ENCODE measurements at places on chromosomes 13 and 19.

DNA sequence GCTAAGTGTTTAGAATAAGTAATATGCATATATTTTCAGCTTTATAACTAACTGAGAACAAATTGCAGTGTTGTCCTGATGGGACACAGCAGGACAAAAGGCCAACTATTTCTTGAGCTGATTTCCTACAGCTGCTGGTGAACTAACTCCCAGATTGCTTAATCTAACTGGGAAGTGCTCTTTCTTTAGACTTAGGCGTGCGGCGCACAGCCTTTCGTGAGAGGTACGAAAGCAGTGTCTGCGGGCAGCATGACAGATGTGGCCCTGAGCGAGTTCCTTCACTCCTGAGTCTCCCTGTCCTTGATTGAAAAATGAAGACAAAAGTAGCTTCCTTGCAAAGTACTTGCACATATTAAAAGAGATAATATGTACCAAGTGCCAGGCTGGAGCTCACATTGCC, 47.3 kb upstream of the NPAS1 start:
- DNase-seq, result no peak

- DNase-seq, result no peak
Measured at GRCh38 chr13:85798556-85798955, 663 bp downstream of the SLITRK6 start.

GRCh38 chr13:92530364-92530763, 696.2 kb upstream of the GPC6 start:
- no peak for DNase-seq

DNA sequence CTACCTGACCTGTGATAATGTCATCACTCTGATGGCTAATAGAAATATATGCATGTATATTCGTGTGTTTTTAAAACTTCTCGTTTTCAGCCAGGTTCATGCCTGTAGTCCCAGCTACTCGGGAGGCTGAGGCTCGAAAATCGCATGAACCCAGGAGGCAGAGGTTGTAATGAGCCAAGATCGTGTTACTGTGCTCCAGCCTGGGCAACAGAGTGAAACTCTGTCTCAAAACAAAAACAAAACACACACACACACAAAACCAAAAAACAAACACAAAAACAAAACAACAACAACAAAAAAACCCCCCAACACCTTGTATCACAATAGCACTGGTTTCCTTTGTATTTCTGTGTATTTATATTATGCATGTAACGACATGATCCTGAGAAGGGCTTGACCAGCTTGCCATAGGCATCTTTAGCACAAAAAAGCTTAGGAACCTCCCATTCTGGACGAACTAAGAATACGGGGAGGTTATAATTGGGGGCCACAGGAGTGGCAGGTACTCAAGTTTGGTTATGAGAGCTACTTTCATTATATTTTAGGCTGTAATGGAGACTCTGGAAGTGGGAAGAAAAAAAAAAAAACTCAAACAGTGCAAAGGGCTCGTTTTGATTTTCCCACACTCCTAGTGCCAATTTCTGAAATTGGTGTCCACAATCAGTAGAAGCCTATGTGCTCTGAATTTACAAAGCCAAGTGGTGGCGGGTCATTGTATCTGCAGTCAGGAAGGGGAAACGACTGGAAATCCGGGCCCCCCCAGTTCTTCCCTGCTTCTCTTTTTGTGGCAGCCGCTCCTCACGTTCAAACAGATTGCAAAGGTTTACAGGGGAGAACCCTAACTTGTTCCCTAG, 1.2 kb upstream of the ACP7 start:
- no peak for DNase-seq

DNA sequence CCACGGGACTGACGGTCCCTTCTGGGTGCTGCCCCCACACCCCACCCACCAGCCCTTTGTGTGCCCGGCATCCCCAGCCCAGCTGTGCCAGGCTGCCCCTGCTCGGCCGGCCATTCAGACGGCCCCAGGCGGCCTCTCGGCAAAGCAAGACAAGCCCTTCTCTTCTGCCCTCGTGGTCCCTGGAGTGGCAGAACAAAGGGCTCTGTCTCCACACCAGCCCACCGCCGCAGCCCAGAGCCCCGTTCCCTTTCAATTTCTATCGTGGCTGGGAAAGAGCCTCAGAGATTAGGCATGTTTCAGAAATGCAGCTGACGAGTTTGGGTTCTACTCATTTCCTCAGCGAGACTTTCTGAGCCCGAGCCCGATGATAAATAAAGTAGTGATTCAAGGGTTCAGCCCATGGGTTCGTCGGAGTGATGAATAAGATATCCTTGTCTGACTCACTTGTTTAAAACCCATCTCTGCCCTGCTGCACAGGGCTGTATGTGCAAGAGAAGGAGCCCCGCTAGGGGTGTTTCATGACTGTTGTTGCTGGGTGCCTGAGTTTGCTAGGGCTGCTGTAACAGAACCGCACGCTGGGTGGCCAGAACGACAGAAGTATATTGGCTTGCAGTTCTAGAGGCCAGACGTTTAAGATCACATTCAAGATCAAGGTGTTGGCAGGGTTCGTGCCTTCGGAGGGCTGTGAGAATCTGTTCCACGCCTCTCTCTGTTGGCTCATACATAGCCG, 4.3 kb downstream of the MYO9B start:
- peak; percentile 83 for DNase-seq

- peak; percentile 28 for DNase-seq
Measured at GRCh38 chr19:676339-677105, at the start of gene FSTL3. Gene FSTL3, plus strand, starts transcription at chr19:676392. Its CDS starts 32 bp downstream, at chr19:676424.

DNA sequence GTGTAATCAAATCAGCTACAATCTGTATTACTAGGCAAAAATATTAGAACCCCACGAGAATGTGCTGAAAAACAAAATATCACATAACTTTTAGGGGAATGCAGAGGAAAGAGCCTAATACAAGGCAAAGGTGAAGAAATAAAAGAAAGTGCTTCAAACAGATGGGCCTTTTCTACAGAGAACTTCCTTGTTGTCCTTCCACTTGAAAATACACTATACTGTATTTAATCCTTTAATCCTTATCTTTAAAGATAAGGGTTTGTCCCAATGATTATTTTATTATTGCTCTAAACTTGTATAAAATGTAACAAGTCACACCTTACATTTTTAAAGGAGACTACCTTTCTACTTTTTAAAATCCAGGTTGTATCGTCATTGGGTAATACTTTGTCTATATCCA, 296.5 kb downstream of the NDFIP2 start:
- DNase-seq, result no peak

DNA sequence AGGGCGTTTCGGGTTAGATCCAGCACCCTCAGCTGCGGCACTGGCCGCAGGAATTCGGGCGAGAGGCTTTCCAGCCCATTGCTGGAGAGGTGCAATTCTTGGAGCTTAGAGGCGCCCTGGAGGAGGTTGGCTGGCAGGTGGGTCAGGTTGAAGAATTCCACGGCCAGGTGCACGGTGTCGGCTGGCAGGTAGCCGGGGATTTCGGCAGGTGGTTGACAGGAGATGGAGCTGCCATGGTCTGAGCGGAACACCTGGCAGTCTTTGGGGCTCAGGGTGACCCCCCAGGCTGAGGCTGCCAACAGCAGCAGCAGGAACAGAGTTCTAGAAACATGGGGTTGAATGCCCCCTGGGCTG, 1.3 kb downstream of the LRG1 start:
- DNase-seq, result no peak

- DNase-seq, result no peak
Measured at GRCh38 chr13:23695711-23696464, 125.7 kb downstream of the TNFRSF19 start.

- no peak for DNase-seq
Measured at GRCh38 chr13:114256547-114256946, 21.9 kb downstream of the CDC16 start.

GRCh38 chr13:22447132-22447886, 733.5 kb upstream of the SGCG start:
- no peak for DNase-seq

GRCh38 chr13:83733293-83733692, 149.0 kb downstream of the SLITRK1 start:
- no peak for DNase-seq

DNA sequence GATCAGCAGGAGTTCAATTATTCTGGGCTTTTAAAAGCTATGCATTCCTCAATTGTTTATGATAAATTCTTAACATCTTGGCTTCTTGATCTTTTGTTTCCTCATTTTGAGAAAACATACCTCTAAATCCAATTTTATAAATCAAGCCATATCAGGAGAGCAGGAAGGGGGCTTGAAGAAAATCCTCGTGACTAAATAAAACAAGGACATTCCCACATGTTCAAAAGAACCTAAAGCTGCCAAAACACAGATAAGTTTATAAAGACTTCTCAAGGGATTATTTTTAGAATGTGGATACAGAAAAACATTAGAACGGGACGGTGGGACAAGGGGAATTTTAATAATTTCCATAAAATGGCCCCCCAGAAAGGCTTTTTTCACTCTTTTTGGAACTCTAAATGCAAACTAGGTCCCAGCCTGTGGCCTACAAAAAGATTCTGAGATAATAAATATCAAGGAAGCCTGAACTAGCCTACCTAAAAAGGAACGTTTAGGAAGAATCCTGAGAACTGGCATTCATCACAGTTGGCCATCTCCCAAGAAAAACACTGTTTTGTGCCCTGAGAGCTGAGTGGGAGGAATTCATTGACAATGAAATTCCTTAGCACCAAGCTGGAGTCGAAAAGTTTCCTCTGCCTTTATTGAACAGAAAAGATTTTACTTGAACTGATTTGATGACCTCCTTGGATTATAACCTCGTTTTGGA, 30.1 kb downstream of the ZAR1L start:
- DNase-seq, result no peak

DNA sequence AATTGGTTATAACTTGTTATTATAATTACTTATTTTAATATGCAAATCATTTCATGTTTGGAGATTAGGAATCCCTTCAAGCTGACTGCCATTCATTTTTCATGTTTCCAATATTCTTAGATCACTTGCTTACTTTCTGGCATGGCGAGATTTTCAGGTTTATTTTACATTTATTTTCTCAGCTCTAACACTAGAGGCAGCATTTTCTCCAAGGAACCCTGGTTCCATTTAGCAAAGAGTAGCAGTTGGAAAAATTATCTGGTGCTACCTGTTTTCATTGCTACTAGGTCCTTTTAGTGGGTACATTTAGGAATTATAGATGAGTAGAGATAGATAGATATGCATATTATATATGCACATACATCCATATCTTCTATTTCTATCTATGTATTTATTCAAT, 90.9 kb upstream of the TRPC4 start:
- no peak for DNase-seq

GRCh38 chr19:1136201-1136600, 32.4 kb downstream of the GPX4 start:
- no peak for DNase-seq

GRCh38 chr19:11560404-11561051, 1.5 kb upstream of the ELOF1 start:
- peak; percentile 73 for DNase-seq

GRCh38 chr13:52737965-52738364, 1.7 kb downstream of the CNMD start:
- DNase-seq, result no peak

DNA sequence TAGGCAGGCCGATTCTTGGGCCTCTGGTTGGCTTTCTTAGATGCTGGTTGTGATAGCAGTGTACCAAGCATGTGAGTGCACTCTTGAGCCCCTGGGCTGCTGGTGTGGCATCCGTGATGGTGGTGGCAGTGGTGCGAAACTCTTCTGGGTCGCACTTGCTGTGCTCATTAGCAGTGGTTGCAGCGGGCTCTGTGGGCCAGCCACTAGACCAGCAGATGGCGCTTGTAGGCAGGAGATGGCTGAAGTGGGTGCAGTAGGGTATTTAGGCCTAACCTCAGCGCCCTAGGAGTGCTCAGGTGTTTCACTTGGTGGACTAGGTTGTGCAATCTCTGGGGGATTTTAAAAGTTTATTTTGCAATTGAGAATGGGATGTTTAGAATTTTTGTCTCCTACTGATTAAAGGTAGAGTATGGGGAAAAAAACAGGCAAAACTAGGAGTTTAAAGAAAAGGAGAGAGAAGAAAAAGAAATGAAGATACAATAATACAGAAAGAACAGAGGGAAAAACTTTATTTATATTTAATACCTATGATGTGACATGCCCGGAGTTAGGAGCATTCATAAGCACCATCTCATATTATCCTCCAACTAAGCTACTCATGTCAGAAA, 4.3 kb upstream of the ZNF17 start:
- peak; percentile 46 for DNase-seq

- no peak for DNase-seq
Measured at GRCh38 chr13:71862459-71862943, 4.5 kb downstream of the DACH1 start.

GRCh38 chr13:33089311-33089710, 73.1 kb downstream of the KL start:
- no peak for DNase-seq

GRCh38 chr13:50144246-50145160, 129.3 kb downstream of the KCNRG start:
- no peak for DNase-seq

GRCh38 chr19:49896863-49897621, at the start of gene IL4I1:
Gene IL4I1, minus strand, starts transcription at chr19:49896887. Its CDS starts 727 bp downstream, at chr19:49896160.
- DNase-seq, result no peak

DNA sequence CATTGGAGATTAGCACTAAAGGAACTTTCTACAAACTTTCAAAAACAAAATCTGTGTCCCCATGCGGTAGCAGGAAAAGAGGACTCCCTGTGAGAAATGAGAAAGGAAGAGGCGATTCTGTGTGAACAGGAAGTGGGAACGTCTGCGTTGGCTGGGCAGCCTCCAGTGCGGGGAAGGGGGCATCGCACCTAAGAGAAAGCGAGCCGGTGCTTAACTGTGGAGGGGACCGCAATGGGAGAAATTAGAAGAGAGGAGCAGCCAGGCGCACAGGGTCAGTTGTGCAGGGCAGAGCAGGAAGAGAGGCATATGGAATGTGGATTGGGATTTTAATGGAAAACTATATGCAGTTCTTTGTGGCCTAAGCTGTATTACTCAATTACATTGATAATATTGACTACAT, 77.4 kb upstream of the DOCK9 start:
- no peak for DNase-seq

- DNase-seq, result no peak
Measured at GRCh38 chr19:11699931-11700794, 38.6 kb downstream of the ZNF823 start.

- no peak for DNase-seq
Measured at GRCh38 chr13:33372251-33372919, 86.8 kb upstream of the STARD13 start.

All from A549 (cell line).